ENCODE measurements at places on chromosomes 4 and X.

- no peak for DNase-seq
Measured at GRCh38 chrX:14359727-14360126, 169.6 kb upstream of the GLRA2 start.

- DNase-seq = no peak
Measured at GRCh38 chrX:152902502-152902820, 4.6 kb downstream of the ZNF185 start.

GRCh38 chr4:183321516-183321915 is 710 bp downstream of the CLDN24 start:
- DNase-seq = no peak

GRCh38 chr4:165803005-165803404 is 70.0 kb upstream of the TLL1 start:
- no peak for DNase-seq

- DNase-seq = no peak
Measured at GRCh38 chr4:87058356-87059073, 123.7 kb downstream of the AFF1 start.

- no peak for DNase-seq
Measured at GRCh38 chr4:68865760-68866159, 50.0 kb downstream of the UGT2B10 start.

- DNase-seq = no peak
Measured at GRCh38 chrX:38854305-38854704, 53.0 kb downstream of the MID1IP1 start.

DNA sequence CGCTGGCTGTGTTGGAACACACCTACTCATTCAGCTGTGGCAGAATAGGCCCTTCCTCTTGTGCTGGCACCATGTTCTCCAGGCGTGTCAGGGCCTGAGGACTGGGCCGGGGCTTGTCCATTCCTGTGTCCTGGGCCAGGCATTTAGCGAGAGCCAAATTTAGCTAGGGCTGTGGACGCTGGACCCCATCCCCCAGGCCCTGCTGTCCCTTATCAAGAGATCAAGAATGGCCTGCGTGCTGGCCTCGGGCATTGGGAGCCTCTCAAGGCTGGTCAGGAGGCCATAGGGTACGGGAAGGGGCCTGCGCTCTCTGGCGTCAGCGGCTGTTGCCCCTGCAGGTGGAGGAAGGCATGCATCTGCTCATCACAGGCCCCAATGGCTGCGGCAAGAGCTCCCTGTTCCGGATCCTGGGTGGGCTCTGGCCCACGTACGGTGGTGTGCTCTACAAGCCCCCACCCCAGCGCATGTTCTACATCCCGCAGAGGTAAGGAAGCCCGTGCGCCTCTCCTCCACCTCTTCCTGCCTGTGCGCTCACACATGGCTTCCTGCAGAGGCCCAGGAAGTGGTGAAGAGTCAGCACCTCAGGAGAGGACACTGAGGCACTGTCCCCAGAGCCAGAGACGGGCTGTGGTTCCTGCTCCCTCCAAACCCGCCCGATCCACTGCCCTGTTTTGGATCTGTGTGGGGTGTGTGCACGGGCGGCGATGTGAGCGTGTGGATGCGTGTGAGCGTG is 15.3 kb downstream of the ABCD1 start:
- DNase-seq = no peak

DNA sequence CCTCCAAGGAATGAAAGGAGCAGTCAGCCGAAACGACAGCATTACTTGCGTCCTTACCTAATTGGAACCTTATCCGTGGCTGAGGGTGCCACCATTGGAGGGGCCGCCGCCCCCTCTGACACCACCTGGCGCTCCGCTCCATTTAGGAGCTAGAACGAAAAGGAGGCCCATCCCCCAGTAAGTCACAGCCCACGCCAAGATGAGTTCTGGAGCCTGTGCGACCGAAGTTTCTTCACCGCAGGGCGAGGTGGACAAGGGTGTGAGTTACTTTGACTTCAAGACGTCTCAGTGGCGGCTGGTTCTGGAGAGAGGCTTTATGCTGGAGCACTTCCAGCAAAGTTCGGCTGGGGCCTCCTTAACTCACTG is 729 bp upstream of the IRF2 start:
- DNase-seq = no peak

GRCh38 chrX:74779175-74779574 is 146.1 kb downstream of the NEXMIF start:
- DNase-seq = no peak

DNA sequence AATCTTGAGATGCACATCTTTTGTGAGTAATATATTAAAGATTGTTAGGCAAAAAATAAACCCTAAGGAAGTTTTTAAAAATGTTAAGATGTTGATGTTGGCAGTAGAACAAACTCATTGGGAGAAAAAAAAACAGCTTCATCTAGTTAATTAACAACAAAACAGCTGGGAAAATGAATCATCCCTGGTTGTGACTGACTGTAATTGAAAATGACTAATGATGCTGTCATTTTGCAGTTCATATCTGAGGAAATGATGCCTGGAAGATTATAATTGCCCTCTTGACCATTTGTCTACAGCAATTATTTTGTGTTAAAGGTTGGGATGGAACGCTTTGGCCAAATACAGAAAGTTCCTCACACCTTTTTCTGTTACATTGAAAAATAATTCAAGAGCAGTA is 760.4 kb upstream of the FTHL17 start:
- DNase-seq = no peak

GRCh38 chrX:135324463-135324862 is 15.2 kb downstream of the ETDC start:
- no peak for DNase-seq

GRCh38 chr4:82770607-82771006 is 28.0 kb downstream of the SCD5 start:
- no peak for DNase-seq

GRCh38 chrX:82092307-82092706 is 890.4 kb downstream of the SH3BGRL start:
- DNase-seq = no peak

DNA sequence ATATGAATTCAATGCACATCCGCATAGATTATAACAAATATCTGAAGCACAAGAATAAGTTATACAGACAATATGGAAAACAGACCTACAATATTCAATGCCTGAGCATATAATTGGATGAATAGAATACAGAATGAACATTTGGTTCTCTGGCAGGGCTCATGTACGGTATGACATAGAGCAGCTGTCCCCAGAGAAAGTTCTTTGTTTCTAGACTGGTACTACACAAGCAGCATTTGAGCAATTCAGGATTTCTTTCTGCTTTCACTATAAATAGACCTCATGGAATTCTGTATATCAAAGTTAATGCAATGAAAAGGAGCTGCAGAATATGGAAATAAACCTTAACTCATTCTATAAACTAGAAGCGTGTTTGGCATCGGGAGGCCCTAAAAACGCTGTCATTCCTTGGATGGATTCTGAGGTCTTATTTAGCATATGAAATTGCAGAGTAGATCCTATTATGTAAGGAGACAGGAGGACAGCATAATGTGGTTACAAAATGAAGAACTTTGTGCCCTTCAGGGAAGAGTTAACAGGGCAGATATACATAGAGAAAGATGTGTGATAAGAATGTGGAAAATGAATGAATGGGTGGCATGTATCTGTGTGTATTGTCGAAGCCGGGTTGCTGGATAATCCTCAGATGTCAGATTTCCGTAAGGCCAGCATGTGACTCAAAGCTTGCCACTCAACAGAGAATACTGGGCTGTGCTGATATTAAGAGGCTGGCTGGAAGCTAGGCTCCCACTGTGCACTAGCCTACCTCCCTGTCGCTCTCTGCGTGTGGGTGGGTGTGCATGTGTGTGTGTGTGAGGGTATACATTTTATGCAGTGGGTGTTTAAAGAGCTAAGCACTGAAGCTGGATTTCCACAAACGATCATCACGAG is 103.3 kb upstream of the SLC4A4 start:
- DNase-seq = no peak

DNA sequence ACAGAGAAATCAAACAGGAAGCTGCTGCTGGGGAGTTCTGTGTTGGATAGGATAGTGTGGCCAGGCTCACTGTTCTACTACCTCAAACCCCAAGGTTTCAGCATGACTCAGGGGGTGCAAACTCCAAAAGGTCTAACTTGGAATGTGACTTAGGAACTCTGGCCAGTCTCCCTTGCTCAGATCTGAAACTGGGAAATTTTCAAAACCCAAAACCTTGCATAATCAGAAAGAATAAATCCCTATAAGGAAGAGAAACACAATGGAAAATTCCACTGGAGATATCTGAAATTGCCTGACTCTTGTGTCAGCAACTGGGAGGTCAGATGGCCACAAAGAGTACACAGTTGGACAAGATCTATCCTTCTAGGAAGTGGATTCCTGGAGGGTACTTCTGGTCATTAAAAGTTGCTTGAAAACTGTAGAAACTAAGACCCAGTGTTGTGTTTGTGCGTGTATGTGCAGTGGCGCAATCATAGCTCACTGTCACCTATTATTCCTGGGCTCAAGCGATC is 58.0 kb downstream of the PPEF2 start:
- DNase-seq = no peak

DNA sequence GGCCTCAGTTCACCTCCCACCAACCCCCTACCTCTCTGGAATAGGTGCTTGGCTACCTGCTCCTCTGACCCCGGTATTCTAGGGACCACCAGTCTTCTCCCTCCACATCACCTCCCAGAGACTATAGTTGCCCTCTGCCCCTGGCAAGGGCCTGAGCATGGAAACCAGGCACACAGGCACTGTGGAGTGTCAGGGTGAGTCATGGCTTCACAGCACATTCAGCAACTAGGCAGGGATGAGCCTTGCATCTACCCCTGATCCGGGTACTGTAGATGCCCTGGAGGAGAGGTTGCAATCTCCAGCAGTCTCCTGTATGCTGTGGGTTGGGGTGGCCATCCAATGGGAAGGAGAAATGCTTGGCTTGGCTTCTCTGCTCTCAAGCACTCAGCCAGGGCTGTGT is 472.7 kb downstream of the IDS start:
- no peak for DNase-seq

GRCh38 chrX:21606002-21606401 is 52.1 kb downstream of the KLHL34 start:
- no peak for DNase-seq

- DNase-seq = no peak
Measured at GRCh38 chr4:11702886-11703557, 274.3 kb upstream of the HS3ST1 start.

GRCh38 chrX:20412871-20413486 is 146.3 kb upstream of the RPS6KA3 start:
- DNase-seq = no peak

DNA sequence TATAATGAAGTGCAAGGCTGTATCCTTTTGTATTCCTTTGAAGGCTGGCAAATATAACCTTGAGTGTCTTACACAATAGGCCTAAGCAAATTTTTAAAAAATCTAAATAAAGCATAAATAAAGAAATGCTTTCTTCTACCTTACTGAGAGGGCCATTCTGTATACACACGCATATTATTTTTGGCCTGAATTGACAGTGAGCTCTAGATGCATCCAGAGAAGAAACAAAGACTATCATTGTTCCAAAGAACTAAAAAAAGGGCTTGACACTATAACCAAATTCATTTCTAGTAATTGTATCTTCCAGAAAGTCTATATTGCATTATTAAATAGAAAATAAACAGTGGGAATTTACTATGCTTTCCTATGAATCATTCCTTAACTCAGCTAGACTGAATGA is 100.2 kb downstream of the MAGEB17 start:
- DNase-seq = no peak

DNA sequence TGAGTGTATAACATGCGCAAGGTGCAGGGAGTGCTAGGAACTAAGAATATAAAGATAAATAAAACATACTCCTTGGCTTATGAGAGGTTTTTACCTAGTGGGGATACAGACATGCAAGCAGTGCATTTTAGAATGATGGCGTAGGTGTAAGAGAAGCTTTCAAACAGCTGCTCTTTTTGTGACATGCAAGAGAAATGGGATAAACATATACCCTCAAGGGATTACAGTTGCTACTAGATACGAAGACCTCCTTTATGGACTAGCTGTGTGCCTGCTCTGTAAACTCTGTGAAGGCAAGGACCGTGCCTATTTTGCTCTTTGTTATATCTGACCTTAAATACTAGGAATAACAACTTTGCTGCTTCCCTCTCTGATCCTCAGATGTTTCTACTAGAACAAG is 39.0 kb upstream of the SLITRK4 start:
- DNase-seq = no peak

DNA sequence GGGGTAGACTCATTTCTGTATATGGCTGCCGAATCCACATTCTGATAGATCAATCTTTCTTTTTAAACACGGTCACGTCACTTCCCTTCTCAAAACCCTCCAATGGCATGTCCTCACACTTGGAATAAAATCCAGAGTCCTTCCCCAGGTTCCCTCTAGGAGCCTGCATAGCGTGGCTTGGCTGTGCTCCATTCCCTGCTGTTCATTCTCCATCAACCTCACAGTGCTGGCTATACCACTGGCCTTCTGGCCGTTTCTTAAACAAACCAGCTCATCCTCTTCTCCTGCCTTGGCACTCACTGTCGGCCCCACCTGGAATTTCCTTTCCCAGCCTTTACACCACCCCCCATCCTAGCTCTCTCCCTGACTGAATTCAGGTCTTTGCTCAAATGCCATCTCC is 77.1 kb downstream of the RBM47 start:
- DNase-seq = no peak

DNA sequence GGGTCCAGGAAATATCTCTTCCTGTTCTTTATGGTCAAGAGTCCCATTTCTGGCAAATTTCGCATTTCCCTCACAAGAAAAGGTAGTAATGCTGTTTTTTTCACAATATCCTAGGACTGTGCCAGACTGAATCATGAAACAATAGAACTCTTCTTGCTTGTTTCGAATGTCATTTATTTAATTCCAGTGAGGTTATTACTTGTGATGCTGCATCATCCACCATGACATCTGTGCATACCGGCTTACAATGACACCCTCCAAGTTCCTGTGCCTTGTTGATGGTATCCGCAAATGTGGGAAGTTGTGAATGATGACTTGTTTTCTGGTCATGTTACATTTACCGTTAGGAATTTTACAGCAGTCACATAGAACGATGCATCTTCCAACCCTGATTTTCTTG is 42.9 kb upstream of the SPRY1 start:
- no peak for DNase-seq

- no peak for DNase-seq
Measured at GRCh38 chr4:109248322-109248900, 54.0 kb downstream of the COL25A1 start.

- DNase-seq = no peak
Measured at GRCh38 chr4:100590325-100590724, 72.5 kb upstream of the EMCN start.

- peak; percentile 82 for DNase-seq
Measured at GRCh38 chrX:41923211-41923977, at the start of gene CASK. CASK (minus strand) TSS chrX:41923554; CDS start chrX:41922988, 566 bp downstream.

DNA sequence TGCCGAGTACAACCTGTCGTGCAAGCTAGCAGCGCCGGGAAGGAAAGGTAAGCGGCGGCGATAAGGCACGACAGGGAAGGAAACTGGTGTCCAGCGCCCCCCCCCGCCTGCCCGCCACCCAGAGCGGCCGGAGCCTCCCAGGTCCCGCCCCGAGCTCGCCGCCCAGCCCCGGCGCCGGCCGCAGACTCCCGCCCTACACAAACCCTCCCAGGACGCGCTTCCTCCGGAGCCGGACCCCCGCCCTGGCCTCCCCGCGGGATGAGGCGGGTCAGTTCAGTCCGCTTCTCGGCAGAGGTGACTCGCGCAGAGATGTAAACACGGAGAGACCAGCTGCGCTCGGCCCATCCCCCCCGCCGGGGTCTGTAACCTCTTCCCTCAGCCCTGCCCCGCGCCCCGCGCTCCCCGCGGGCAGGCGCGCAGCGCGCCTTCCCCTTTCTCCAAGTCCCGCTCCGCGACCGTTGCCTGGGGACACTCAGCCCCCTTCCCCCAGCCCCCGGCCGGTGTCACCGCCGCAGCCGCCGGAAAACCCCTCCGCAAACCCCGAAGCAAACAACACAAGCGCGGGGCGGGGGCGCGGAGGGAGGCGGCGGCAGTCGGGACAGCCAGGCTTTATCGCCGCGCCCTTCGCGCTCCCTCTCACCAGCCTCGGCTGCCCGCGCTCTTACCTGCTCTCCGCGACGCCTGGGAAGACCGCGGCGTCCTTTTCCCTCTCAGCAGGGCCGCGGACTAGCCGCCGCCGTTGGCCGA is 543 bp downstream of the ELF2 start:
- DNase-seq = peak; percentile 27
